Fibroblast of skin of right biceps (primary cell): ENCODE measurements at places on chromosomes 6 and 20.

GRCh38 chr20:14312001-14312400, 25.4 kb downstream of the FLRT3 start:
- DNase-seq: no peak

DNA sequence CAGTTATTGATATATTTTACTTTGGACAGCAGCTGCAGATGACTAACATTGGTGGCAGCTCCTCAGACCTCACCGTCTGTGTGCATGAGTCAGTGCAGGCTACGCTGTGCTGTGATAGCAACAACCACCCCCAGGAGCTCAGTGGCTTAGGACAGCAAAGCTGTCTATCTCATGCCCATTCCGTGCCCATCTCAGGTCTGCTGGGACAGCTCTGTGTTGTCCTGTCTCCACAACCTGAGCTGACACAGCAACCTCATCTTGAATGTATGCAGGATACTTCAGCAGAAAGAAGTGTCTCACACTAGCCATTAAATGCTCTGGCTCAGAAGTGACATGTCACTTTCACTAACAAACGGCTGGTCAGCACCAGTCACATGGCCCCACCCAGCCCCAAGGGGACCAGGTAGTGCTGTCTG, 47.7 kb downstream of the BANF2 start:
- DNase-seq: peak; percentile 83

DNA sequence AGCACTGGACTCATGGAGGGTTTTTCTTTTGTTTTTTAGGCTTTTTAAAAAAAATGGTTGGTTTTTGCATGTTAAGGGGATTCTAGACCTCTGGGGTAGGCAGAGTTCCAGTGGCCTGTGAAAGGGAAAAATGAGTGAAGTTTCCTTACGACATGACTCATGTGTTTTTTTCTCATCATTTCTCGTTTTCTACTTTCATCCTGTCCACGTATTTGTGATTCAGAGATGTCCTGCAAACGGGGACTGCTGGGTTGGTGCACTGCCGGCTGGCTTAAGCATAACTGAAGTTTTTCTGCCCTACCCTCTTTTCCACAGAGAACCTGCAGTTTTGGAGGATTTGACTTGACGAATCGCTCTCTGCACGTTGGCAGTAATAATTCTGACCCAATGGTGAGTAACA, 182.3 kb downstream of the SASH1 start:
- DNase-seq: peak; percentile 91

GRCh38 chr6:138769102-138769676, 4.4 kb upstream of the CCDC28A start:
- no peak for DNase-seq

GRCh38 chr20:22807045-22807444, 222.7 kb upstream of the FOXA2 start:
- no peak for DNase-seq

DNA sequence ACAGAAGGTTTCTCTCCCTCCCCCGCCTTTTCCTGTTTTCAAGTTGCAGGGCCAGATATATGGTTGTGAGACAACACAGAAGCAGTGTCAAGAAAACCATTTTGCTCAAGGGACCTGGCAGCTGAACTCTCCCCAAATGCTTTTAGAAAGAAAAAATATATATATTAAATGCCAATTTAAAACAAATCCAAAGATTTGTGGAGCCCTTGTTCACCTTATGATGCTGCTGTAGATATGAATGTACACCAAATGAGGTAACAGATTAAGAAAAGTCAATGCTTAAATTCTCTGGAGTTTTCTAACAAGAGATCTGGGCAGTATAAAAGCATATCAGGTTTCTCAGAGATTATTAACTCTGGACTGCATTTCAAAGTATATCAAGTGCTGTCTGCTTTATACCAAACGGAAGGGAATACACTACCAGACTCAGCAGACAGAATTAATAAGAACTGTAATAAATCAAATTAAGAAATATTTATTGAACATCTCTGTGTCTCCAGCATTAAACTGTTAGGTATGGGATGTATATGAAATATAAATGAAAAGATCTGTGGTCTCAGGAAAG, 357.5 kb downstream of the HDGFL1 start:
- DNase-seq: no peak

DNA sequence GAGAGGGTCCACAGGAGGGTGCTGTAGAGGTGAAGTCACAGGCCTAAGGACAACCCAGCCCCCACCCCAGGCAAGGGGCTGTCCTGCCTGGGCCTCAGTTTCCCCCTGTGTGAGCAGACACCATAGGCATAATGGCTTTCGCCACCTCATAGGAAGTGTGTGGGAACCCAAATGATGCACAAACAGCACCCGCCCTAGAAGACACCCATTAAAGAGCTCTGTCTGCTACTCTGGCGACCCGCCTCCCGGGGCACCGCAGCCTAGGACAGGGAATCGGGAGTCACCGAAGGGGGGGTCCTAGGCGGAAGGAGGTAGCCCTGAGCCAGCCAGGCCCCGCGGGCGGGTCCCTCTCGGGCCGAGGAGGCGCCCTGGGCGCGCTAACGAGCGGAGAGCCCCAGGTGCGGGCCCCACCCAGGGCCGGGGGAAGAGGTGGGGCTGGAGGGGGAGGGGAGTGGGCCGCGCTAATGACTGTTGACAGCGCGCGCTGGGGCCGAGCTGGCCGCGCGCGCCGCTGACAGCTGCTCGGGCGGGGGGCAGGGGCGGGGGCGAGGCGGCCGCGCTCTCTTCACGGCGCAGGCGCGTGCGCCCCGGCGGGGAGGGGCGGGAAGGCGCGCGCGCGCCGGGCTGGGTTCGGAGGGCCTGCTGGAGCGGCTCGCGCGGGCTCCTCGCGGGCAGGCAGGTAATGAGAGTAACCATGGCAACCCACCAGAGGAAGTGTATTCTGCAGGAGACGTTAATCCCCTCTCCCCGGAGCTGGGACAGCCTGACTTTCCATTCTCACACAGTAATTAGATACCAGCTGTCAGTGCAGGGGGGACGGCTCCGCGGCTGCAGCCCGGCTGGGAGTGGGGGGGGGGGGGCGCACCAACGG, 48.9 kb downstream of the NOL4L start:
- peak; percentile 10 for DNase-seq

- DNase-seq: no peak
Measured at GRCh38 chr20:25254986-25255680, 7.2 kb downstream of the PYGB start.

GRCh38 chr6:37630281-37630799, 67.3 kb downstream of the MDGA1 start:
- peak; percentile 98 for DNase-seq

- DNase-seq: no peak
Measured at GRCh38 chr6:20866036-20866435, 331.8 kb downstream of the CDKAL1 start.

- peak; percentile 70 for DNase-seq
Measured at GRCh38 chr20:63574156-63574828, at the start of gene HELZ2. Gene HELZ2 (minus strand): TSS chr20:63574239. CDS start chr20:63572385, 1,854 bp downstream.

DNA sequence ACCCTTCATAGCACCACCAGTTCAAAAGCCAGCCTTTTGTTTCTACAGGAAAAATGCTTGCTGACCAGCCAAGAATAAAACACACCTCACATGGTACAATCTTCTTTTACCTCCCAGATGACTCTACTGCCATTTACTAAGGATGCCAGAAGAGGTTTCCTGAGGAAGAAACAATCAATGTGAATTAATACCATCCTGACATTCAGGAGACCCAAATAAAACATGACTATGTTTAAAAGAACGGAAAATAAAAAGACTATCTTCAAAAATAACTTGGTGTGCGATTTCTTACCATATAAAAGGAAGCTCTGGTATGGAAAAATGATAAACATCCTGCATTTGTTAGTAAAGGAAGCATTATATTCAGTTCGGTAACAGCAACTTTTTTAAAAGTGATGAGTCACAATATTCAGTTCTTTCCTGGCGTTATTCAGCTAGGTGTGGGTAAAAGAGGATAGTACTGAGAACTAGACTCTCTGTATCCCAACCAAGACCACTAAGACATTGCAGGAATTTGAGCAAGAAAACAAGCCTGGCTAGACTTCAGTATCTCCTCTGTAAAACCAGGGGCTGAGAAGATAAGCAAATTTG, 16.3 kb downstream of the COL21A1 start:
- DNase-seq: no peak

DNA sequence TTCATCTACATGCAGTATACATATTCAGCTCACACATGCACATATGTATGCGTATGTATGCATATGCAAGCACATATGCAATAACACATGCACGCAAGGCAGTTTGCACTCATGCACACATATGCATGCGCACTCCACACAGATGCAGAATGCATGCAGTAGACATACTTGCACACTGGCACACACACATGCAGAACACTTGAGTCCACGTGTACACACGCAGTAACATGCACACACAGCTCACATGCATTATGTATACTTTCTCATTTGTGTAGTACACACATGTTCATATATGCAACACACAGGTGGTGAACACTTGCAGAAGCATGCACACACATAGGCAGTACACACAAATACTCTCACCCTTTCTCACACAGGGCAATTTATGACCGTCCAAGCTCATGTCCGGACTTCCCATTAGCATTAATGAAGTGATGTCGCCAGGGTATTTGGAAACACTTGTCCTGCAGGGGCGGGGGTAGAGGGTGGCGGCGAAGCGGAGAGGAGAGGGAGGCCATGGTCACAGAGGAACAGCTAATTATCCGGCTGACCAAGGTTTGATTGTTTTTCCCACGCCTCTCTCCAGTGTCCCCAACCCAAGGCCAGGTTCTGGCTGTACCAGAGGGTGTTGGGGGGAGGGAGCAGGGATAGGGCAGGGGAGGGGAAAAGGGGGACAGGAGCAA, 91.3 kb downstream of the VEGFA start:
- no peak for DNase-seq

GRCh38 chr6:53241938-53242337, 93.3 kb upstream of the GCM1 start:
- DNase-seq: no peak

DNA sequence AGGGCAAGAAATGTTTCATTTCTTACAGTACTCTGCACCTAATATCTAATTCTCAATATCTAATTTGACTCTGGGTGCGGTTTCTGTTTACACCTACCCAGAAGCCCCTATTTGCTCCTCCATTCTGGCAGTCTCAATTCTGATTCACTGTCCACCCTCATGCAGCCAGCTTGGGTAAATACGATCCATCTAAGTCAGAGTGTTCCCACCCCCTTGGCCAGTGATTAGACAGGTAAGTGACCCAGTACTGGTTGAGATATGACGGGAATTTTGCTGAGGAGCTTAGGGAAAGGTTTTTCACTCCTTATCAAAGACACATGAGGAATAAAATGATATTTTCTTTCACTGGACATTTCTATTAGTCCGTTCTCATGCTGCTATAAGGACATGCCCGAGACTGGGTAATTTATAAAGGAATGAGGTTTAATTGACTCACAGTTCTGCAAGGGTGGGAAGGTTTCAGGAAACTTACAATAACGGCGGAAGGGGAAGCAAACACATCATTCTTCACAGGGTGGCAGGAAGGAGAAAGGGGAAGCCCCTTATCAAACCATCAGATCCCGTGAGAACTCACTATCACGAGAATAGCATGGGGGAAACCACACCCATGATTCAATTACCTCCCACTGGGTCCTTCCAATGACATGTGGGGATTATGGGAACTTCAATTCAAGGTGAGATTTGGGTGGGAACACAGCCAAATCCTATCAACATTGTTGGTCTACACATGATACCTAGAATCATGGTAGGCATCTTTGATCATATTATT, 29.4 kb downstream of the GLO1 start:
- no peak for DNase-seq

GRCh38 chr20:47710665-47711045, 74.6 kb downstream of the SULF2 start:
- DNase-seq: no peak

DNA sequence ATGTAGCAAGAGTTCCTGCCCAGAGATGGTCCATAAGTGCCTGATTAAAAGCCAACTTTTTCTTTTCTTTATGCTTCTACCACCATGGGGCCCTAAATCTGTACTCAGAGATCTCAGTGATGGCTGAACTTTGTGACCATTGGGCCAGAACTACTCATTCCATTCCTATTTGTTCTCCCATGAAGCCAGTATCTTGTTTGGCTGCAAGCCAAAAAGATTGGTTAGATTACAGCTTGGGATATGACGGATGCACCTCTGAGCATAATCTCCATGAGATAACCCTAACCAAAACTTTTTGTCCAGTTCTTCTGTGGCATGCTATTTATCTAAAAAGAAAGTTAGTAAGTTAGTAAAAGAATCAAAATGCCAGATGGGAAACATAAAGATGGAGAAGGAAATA, 72.2 kb downstream of the PLCB4 start:
- no peak for DNase-seq

- peak; percentile 69 for DNase-seq
Measured at GRCh38 chr6:160041608-160042007, 72.7 kb downstream of the IGF2R start.

DNA sequence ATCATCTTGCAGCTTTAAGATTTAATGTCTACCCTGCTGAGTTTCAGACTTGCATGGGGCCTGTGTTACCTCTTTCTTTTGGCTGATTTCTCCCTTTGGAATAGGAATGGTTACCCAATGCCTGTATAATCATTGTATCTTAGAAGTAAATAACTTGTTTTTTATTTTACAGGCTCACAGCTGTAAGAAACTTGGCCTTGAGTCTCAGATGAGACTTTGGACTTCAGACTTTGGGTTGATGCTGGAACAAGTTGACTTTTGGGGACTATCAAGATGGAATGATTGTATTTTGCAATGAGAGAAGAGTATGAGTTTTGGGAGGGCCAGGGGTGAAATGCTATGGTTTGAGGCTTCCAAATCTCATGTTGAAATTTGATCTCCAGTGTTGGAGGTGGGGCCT, 34.9 kb upstream of the CAP2 start:
- no peak for DNase-seq

DNA sequence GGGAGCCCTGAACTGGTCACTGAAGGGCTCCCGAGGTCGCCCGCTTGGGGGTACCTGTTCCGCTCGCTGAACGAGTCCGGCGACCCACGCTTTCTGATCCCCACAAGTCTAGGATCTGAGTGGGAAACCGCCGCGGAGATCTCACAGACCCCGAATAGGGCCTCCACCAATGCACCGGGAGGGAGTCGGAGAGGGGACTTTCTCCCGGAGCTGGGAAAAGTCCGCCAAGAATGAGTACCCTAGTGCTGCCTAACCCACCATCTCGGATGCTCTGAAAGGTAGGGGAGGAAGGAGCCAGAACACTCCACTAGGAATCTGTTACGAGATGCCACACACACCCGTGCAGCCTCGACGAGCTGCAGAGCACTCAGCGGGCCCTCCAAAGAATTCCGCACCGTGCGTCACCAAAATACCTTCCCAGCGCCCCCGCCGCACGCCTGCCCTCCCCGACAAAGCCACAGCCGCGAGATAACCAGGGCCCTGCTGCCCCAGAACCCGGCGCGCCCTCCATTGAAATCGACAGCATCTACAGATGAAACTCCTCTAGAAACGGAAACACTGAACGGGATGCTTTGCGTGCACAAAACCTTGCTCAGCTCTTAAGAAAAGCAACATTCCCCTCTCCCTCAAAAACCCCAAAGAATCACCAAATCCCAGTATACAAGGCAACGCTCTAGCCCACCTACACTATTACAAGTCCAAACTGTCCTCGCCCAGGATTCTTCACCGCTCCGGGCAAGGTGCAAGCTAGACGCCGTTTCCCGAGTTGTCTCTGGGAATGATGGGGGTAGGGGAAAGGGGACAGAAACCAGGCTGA, 686 bp downstream of the COL12A1 start:
- peak; percentile 87 for DNase-seq
